Left renal pelvis (tissue), 4 donors: ENCODE measurements at places on chromosomes 7 and 10. TPM values are rescaled to one million over a fixed set of nuclear protein-coding genes. Genes with fewer than 3 reads are reported as not detected.

- DNase-seq, result no peak
These were observed 769 bp upstream of the TMEM248 start for GRCh38 chr7:66920256-66920655.

DNA sequence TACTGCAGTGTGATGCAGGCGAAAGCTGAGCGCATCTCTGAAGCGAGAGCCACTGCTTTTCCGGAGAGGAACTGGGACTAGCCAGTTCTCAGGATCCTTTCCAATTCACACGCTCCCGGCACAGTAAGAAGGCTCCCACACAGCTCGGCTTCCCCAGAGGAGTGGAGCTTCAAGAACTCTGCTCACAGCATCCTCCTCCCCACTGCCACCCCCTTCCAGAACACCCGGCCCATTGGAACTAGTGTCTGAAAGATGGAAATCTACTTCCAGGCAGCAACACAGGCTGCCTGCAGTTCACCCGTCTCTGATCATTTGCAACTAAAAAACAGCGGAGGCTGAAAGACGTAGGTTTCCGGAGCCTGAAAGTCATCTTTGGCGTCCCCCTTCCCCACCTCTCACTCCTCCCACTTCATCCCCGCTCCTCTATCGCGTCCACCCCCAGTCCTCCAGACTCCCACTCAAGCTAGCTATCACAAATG is at the start of gene DGKB:
Gene DGKB, minus strand, starts transcription at position 163 of the 479 bp plus-strand sequence.
- no peak for DNase-seq

The ANKRD61 gene
- 2.8 TPM for polyA plus RNA-seq

- DNase-seq, result no peak
These were observed 213.9 kb upstream of the PPP2R2D start for GRCh38 chr10:131686781-131687420.

The AKR1B15 gene
- 0.12 TPM for polyA plus RNA-seq
